Endothelial cell (in vitro differentiated cells): ENCODE measurements at places on chromosomes 2 and 18.

DNA sequence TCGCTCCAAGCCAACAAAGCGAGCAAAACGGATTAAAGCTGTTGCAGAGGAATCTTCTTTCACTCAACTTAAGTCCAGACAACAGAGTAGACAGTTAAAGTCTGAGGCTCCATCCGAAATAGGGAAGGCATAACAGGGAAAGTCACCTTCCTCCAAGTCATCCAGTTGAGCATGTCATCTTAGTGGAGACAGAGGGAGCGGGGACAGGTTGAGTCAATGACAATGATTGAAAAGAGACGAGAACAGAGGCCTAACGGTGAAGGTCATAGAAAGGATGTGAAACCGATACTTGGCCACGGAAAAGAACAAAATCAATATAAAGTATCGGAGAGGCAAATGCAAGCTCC lies 455 bp downstream of the C18orf32 start:
- DNase-seq: no peak

GRCh38 chr2:216761133-216761532 lies 65.8 kb upstream of the IGFBP5 start:
- DNase-seq: no peak

GRCh38 chr2:19787134-19787533 lies 114.6 kb downstream of the TTC32 start:
- DNase-seq: no peak

DNA sequence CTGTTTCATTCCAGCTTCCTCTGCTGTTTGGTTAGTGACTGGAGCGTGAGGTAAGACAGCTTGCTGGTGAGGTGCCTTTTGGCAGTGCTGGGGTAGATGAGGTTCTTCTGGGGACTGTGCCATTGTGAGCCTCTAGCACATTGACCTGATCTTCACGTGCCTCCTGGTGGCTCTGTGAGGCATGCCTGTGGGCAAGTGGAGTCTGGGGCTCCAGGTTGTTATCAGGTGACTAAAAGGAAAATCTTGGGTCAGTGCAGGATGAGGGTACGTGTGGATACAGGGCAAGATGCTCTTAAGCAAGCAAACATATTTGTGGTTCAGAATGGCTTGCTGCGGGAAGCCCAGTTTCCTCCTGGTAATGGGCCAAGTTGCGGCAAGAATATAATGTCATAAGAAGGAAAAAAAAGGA lies 75.4 kb downstream of the FHOD3 start:
- no peak for DNase-seq

GRCh38 chr2:185291035-185291647 lies 447.5 kb upstream of the FSIP2 start:
- DNase-seq: peak; percentile 67

DNA sequence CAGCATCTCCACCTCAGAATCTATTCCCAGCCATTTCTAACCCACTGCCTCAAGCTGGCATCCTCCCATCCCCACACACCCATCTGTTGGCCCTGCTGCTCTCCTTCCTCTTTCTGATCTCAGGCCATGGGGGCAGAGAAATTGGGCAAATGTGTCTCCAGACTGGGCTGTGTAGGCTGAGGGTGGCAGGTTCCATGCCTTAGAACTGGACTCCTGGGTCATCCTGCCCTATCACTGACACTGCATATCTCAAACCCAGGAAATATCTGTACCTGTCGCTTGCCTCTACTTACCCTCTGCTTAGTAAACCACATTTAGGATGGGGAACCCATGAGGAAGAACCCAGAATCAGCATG lies 1.8 kb downstream of the WNT10A start:
- DNase-seq: no peak

GRCh38 chr18:54647176-54647575 lies 56.1 kb downstream of the DYNAP start:
- peak; percentile 30 for DNase-seq

- DNase-seq: no peak
Measured at GRCh38 chr2:151239624-151240023, 22.0 kb downstream of the RBM43 start.

DNA sequence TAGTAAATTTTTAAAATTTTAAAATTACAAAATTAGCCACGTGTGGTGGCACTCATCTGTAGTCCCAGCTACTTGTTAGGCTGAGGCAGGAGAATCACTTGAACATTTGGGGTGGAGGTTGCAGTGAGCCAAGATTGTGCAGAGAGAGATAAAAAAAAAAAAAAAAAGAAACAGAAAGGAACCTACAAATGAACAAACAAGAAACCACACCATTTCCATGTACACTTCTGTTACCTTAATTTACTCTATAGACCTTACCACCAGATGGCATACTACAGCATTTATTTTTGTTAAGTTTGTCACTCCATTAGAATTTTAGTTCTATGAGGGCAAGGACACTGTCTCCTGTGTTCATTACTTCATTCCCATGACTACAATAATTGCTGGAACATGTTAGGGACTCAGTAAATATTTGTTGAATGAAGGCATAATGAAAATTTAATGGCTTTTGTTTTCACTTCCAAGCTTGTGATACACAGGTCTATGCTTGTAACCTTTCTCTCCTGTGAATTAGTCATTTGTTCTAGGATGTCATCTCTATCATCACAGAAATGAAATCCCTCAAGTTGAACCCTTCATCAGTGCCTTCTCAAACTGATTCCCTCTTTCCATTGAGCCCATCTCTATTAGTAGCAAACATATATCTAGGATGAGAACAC lies 76.0 kb downstream of the ARHGAP15 start:
- no peak for DNase-seq

DNA sequence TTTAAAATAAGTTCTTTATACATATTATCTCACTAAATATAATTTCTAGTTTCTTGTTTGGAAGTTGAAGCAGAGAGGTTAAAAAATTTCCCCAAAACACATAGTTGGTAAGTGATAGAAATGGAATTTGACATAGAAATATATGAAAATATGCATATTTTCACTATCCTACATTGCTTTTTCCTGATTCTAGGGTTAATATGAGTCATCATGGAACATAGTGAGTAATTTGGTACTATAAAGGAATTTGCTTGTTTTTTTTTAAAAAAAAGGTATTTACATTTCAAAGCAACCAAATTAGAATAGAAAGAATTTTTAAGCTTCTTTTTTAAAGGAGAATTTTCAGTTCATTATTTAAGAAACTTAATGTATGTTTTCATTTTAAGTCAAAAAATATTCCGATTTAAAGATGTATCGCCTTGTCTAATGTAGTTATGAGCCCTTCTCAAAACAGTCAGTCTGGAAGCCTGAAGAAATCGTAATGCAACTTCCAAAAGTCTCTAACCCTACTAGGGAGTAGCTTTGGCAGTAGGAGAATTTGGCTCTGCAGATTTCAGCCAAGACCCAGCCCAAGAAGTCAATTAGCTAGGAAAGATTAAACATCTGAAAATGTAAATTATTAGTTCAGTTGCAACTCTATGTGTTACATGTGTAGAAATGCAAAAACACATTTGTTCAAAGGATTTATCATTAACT lies 147.3 kb downstream of the RDH14 start:
- no peak for DNase-seq

- no peak for DNase-seq
Measured at GRCh38 chr18:2100694-2101213, 470.6 kb downstream of the METTL4 start.

- DNase-seq: no peak
Measured at GRCh38 chr2:197211881-197212342, 98.7 kb downstream of the ANKRD44 start.

- no peak for DNase-seq
Measured at GRCh38 chr2:178197791-178198190, 3.5 kb downstream of the OSBPL6 start.

DNA sequence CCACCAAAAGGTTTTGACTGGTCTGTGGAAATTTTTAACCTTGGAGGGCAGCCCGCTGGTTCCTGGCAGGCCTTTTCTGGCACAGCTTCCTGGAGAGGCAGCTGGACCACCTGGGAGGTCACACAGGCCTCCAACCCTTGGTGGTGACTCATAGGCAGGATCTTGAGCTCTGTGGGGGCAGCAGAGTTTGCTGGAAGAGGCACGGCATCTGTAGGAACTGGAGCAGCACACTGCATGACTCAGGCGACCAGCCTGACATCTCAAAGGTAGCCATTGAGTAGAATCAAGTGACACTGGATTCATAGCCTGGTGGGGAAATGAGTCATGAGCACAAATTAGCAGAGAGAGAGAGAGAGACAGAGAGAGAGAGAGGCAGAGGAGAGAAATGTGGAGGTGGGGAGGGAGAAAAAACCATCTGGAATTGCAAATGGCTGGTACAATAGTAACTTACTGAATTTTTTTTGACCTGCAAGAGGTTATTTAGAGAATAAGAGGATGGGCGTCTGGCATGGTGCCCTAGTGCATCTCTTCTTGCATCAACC lies 57.4 kb downstream of the TRPM8 start:
- no peak for DNase-seq

DNA sequence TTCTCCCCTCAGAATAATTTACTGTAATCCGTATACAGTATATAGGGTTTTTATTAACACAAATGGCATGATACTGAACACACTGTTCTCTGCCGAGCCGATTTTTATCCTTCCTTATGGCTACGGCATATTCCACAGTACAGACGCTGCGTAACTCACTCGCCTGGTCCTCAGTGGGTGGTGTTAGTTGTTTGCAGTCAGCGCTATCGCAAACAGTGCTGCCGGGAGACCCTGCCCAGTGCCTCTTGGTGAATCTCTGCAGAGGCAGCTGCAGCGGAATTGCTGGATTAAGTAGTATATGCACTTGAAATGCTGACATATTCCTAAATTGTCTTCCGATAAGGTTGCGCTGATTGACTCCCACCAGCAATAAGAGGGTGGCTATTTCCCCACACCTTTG lies 73.9 kb downstream of the MARCO start:
- DNase-seq: no peak

- DNase-seq: no peak
Measured at GRCh38 chr2:168449419-168449818, 6.7 kb upstream of the CERS6 start.

GRCh38 chr18:48345596-48345995 lies 63.6 kb downstream of the ZBTB7C start:
- DNase-seq: no peak

GRCh38 chr18:32114293-32114942 lies 22.7 kb downstream of the RNF138 start:
- no peak for DNase-seq

DNA sequence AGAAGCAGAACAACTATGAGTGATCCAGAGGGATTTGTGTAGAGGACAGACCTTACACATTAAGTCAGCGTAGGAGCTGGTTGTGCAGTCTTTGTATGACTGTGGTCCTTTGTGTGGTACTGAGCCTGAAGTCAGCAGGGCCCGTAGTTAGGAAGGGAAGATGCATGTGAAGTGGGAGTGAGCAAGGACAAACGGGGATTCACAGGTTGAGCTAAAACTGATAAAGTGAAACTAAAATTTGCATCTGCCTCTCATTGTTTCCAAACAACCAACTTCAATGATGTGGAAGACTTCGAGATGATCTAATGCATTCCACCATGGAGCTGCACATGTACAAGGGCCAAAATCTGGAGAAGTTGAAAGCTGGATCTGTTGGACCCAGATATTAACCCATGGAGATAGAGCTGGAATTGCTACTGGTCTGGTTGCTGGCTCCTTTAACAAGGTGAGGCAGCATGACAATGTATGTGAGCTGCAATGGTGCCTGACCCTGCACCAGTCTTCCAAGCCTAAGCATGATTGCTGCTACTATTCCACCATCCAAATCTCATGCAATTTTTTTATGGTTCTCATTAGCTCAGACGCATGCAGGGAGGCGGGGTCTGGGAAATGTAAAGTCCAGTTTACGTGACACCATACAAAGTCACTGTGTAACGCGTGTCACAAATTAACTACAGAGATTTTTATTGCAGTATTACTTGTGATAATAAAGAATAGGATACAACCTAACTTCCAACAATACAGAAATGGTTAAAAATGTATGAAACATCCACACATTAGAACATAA lies 12.1 kb upstream of the CYBRD1 start:
- no peak for DNase-seq

DNA sequence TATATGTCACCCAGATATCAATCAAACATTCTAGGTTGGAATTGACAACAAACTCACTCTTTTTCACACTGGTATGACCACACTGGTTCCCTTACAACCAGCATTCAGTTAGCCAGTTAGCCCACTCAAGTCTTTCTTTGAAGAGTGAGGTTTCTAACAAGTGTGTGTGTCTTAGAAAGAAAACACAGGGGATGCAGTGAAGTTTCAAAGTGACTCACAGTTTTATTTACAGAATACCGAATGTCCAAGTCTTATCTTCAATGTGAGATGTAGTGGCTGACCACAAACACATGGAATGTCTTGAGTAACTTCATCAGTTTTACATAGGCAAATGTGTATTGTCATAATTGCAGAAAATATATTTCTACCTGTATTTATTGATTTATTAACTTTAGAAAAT lies 274.7 kb upstream of the HNMT start:
- DNase-seq: no peak

- no peak for DNase-seq
Measured at GRCh38 chr2:150806336-150806735, 318.9 kb upstream of the RND3 start.

DNA sequence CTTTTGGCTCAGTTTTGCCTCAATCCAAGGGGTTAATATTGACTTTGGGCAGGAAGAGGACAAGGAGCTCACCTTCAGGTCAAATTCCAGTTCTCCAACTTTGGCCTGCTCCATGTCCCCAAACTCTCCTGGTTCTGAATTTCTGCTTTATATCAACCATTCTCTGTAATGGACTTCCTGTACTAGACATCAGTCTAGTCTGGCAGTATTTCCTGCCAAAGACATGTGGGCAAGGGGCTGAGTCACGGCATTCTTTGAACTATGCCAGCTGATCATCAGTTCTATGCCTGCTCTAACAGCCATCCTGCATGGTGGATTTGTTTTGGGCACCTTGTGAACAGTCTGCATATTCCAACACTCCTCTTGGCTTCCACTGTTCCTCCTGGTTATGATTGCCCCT lies 199.4 kb downstream of the ZEB2 start:
- no peak for DNase-seq

DNA sequence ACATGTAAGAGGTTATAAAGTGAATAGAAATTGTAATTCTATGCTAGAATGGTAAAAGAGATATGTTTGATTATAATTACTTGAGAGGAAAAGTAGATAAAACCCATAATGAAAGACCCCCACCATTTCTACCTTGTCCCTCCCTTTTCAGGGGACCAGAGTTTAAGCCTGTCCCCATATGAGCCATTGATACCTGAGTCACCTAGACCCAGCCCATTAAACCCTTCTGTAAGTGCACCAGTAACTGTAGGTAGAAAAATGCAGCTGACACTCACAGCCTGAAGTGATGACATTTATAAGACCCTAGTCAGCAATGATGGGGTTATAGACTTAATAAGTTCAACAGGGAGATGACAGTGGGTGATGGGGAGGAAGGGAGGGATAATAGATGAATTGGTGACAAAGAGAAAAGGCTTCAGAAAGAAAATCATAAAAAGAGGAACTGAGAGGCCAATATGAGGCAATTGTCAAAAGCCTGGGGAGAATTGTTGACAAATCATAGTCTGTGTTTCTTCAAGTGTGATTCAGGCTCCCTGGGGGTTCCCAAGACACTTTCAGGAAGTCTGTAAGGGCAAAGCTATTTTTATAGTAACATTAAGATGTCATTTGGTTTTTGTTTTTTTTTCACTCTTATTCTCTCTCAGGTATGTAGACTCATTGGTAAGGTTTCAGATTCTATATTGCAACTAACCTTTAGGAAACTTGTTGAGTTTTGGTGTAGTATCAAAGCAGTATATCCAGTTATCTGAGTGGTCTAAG lies 544.2 kb downstream of the SATB2 start:
- DNase-seq: no peak

GRCh38 chr18:76592981-76593381 lies 97.9 kb upstream of the ZNF516 start:
- no peak for DNase-seq
